GM13977 (cell line): ENCODE measurements at places on chromosomes 4 and X.

GRCh38 chr4:156999175-156999517, 27.5 kb upstream of the PDGFC start:
- no peak for DNase-seq

GRCh38 chr4:47065051-47065481, 33.7 kb downstream of the GABRB1 start:
- no peak for DNase-seq

DNA sequence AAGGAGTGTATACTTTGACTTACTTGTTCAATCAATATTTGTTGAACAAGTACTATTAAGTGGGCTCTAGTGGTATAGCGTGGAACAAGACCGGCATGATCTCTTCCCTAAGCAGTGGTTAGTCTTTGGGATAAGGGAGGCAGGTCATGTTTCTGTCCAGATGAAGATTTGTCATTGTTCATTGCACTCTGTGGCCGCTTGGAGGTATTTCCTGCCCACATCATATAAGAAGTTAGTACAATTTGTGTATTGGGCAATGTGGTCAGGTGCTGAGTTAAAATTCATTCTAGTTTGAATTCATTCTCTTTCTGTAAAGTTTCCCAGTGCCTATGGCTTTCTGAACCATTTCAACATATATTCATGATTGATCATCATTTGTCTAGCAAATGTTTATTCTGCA, 101.1 kb upstream of the SHISA3 start:
- no peak for DNase-seq

- no peak for DNase-seq
These were observed 271.2 kb upstream of the TENM3 start for GRCh38 chr4:181971973-181972372.

DNA sequence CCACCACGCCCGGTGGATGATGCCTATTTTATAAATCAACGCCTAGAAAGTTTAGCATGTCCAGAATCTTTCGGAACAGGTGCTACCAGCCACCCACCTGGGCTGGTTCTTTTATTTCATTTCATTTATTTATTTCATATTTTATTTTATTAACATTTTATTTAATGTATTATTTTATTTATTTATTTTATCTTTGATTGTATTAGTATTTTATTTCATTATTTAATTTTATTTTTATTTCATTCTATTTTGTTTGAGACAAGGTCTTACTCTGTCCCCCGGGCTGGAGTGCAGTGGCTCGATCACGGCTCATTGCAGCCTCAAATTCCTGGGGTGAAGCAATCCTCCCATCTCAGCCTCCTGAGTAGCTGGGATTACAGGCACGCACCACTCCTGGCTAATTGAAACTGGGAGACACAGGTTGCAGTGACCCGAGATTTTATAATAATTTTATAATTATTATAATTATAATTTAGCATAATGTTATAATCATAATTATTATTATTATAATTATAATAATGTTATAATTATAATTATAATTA, 187.2 kb downstream of the SHOX start:
- no peak for DNase-seq

- no peak for DNase-seq
These were observed 23.0 kb downstream of the RPA4 start for GRCh38 chrX:96906741-96907140.

DNA sequence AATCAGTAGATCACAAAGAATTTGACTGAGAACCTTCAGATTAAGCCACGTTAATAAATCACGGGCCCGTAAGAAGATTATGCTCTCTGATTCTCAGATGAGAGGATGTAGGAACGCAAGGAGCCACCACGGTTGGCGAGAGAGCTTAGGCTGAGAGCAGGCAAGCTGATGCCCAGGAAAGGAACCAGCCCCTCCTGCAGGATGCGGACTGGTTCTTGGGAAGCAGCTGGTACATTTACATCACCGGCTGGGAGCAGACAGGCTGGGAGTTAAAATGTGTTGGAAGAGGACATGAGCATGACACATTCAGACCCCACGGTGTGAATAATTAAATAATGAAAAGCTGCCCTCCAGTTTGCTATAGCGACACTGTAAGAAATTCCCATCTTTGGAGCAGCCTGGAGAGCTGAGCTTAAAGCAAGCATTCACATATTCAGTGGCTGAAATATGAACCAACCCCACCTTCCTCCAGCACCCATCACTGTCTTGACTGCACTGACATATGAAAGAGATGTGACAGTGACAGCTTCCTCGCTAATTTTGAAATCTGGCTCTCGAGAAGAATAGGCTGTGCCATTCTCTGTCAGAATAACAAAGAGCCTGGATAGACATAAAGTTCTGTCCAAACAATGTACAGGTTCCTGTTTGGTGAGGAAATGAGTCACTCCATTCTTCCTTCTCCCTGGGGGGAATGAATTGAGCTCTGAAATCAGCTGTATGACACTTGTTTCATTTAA, 33.1 kb downstream of the LNX1 start:
- no peak for DNase-seq

DNA sequence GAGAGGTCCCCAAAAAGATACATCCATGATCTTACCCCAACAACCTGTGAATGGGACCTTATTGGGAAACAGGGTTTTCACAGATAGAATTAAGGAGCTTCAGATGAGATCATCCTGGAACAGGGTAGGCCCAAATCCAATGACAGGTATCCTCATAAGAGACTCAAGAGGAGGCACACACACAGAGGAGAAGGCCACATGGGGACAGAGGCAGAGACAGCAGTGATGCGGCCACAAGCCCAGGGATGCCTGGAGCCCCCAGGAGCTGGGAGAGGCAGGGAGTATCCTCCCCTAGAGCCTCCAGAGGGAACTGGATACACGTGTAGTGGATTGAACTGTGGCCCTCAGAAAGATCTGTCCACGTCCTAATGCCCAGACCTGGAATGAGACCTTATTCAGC, 82.3 kb downstream of the PRKX start:
- no peak for DNase-seq
